Natural killer cell (primary cell): ENCODE measurements at places on chromosomes 5 and 9. TPM values are rescaled to one million over a fixed set of nuclear protein-coding genes. Genes with fewer than 3 reads are reported as not detected.

PCDHGB3 gene
- not detected for total RNA-seq

ACOT12 gene
- total RNA-seq = not detected

WDR38 gene
- total RNA-seq = not detected

TEX48 gene
- total RNA-seq = not detected

RNF20 gene
- 35.5 TPM for total RNA-seq
